ENCODE measurements at places on chromosomes 11 and 22.

DNA sequence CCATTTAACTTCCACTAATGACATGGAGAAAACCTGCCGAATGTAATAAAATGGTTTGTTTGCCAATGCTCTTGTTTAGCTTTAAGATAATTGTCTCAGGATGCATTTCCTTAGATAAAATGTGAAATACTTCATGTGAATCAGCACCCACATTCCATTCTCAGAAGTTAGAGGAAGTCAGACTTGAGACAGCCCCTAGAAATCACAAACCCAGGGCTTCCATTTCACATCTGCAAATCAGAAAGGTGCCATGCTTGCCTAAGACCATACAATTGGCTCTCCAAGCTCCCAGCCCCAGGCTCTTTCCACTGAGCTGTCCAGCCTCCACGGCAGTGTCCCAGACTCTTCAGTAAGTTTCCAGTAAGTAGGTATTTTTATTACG, 35.6 kb upstream of the ADORA2A start:
- DNase-seq = peak; percentile 83

DNA sequence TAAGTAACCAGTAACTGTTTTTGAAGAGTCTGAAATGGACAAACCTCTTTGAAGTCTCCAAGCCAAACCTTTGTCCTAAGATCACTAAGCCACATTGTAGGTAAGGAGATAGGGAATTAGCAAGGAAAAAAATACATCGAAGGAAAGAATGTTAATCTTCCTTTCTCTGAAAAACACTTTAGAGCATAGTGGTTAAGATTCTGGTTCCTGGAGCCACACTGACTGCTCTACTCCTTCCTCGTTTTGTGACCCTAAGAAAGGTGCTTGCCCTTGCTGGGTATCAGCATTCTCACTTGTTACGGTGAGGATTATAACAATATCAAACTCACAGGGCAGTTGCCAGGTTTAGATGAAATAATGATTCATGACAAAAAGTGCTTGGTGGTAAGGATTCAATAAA, 104.0 kb downstream of the SIK3 start:
- no peak for DNase-seq

DNA sequence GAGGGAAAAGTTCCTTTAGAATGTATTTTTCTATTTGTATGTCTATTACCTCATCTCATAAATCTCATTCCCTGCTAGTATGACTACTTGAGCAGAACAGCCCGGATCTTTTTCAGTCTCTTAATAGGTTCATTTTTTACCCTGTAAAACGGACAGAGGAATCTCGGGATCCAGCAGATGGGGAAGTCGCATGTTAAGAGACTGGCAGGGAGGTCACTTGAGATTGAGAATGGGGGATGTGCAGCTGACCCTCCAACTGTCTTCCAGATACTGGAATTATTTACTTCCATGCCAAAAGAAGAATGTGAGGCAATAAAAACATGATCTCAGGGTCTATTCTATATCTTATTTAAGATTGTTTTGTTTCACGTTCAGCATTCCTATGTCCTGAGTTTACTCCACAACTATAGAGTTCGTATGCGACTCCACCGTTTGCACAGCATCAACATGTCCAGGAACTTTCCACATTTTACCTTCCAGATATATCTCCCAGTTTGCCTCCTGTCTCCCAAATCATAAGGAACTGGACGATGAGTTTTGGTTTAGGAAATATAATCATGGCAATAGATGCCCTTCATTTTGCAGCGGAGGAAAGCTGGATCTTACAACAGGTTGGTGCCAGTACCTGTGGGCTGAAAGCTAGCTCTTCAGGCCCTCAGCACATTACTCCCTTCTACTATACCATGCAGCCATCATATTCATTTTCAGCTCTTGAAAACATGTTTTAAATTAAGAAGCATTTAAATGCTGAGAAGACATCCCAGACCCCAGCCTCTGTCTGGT, 181.5 kb downstream of the MAML2 start:
- peak; percentile 53 for DNase-seq

- no peak for DNase-seq
Observed at GRCh38 chr11:7307836-7308235, 56.1 kb downstream of the SYT9 start.

DNA sequence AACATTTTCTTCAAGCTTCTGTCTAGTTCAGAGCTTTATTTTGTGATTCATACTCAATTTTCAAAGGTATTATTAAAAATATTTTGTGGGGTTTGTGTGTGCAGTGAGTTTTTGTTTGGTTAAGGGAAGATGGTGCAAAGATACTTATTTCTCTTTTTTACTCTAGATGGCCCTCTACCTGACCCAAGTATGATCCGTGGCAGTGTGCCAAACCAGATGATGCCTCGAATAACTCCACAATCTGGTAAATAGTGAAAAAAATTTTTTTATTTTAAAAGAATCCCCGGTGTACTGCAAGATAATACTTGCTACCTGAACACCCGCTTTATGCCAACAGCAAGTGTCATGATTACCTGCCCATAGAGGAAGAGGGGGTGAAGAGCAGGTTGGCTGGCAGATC, 54.2 kb downstream of the EP300 start:
- peak; percentile 11 for DNase-seq
